Osteoblast (primary cell): ENCODE measurements at places on chromosomes 7 and 10.

GRCh38 chr10:21372651-21373410 lies 152.7 kb downstream of the SKIDA1 start:
- peak; percentile 92 for DNase-seq

- no peak for DNase-seq
These were observed 57.7 kb downstream of the KLF6 start for GRCh38 chr10:3727268-3727667.

- peak; percentile 14 for DNase-seq
These were observed 357.1 kb downstream of the PCLO start for GRCh38 chr7:82805527-82805960.

GRCh38 chr7:119482209-119482608 lies 790.8 kb upstream of the KCND2 start:
- DNase-seq = no peak
